Neuronal stem cell (in vitro differentiated cells): ENCODE measurements at places on chromosomes 12 and 14.

DNA sequence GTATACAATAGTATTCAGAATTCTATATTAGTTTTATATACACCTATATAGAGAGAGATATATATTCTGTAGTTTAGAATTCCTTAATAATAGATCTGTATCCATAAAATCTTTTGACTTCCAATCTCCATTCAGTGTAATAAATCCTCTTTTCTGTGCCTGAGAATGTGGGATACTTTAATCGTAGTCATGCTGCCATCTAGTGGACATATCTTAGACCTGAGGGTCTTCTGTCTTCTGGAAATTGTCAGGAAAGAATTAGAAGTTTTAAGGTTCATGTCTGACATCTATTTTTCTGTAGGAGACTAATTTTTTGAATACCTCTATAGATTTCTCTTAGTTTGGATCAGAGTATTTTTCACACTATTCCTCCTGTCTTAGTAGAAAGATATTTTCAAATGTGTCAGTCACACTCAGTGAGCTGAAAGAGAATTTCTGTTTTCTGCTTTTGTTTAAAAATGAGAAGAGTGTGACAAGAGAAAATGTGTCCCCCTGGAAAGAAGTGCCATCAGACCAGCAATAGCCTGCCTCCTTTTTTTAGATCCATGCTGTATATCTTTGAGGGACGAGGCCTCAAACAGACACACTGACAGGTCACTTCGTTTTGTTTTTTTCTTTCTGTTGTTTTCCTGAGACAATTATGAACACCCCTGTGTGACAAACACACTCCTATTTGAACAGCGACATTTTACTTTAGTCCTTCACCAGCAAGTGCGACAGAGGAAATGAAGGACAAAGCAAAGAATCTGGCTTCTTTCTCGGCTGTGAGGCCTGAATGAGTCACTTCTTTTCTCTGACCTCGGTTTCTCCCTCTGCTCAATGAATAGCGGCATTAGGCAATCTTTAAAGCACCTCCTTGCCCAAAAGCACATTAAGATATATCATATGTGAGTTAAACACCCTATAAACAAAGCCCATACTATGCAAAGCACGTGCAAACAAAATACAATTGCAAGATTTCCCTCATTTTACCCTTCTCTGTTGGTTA lies 96.3 kb downstream of the GALC start:
- peak; percentile 59 for DNase-seq

DNA sequence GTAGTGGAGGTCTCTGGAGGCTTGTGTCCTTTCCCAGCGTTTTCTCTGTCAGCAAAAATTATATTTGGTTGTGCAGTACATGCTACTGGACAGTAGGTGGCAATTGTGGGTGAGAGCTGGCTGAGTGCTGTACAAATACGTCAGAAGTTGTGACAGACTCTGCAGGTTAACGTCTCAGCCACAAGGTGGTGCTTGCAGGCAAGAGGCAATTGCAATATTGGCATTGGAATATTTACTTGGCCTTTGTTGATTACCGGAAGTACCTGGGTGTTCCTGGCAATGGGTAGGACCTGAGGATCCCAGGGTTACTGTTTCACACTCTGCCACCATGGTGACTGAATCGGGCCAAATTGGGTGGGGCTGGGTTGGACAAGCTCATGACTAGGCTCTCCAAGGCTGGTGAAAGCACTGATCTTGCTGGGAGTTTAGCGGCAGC lies 333.9 kb upstream of the LMO3 start:
- peak; percentile 27 for DNase-seq

- no peak for DNase-seq
Measured at GRCh38 chr12:103333676-103334075, 162.1 kb downstream of the C12orf42 start.

GRCh38 chr14:51507906-51508511 lies 143.7 kb upstream of the FRMD6 start:
- no peak for DNase-seq

GRCh38 chr12:11171969-11172675 lies 1.1 kb downstream of the SMIM10L1 start:
- DNase-seq: no peak

DNA sequence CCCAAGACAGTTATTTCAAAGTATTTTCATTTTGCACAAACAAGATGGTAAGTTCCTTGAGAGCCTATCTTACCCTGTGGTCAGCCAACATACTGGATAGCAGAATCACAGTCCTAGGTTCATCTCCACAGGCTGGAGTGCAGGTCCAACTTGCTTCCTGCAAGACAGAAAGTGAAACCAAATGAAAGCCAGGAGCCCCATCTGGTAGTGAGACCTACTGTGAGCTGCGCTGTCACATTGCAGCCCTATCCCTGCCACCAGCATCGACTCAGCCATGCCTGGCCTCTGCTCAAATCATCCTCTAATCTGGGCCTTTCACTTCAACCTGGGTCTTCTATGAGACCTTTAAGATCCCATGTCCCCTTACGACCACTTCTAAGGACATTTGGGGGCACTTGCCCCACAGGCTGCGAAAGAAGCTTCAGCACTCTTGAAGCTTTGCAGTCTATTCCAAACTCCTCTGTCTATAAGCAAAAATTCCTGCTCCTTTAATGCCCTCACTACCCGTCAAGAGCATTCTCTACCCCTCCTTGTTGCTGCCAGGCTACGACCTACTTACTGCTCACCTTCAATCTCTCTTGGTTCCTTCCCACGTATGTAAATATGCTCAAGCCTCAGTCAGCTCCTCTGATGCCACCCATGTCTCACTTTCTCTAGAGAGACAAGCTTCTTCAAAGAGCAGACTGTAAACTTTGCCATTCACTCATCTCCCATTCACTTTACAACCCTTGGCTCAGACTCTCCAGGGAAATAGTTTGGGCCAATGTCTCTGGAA lies 55.9 kb upstream of the TSPAN11 start:
- DNase-seq: no peak

GRCh38 chr12:123075646-123076171 lies 75.2 kb downstream of the PITPNM2 start:
- DNase-seq: peak; percentile 32

- DNase-seq: no peak
Measured at GRCh38 chr14:53964249-53964648, 7.6 kb upstream of the BMP4 start.

DNA sequence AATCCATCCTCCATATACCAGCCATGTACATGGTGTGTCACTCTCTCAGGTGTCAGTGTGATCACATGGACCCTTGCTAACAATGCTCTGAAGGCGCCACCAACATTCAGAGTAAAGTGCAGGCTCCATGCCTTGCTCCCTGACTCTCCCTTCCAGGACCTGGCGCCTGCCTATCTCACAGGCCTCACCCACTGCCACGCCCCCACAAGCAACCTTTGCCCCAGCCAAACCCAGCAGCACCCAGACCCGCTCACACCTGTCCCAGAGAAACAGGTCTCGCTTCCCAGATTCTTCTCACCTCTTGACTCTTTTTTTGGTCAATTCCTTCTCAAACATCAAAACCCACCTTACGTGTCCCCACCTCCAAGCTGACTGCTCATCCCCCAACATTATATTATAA lies 52.3 kb downstream of the KCNK10 start:
- no peak for DNase-seq

DNA sequence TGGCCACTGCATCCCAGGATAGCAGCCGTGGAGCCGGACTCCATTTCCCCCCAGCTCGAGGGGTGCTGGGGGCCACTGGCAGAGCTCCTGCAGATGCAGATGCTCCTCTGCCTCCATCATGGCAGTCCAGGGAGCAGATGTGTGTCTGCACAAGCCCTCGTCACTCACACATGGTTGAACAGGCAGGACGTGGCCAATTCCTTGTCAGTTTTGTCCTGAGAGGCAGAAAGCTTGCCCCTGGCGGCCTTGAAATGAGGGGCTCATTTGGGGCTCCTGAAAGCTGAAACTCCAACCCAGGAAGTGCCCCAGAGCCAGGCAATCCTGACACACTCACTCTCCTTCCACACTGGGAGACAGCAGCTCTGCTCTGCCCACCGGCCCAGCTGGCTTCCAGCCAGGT lies 100.9 kb upstream of the C14orf180 start:
- DNase-seq: no peak

DNA sequence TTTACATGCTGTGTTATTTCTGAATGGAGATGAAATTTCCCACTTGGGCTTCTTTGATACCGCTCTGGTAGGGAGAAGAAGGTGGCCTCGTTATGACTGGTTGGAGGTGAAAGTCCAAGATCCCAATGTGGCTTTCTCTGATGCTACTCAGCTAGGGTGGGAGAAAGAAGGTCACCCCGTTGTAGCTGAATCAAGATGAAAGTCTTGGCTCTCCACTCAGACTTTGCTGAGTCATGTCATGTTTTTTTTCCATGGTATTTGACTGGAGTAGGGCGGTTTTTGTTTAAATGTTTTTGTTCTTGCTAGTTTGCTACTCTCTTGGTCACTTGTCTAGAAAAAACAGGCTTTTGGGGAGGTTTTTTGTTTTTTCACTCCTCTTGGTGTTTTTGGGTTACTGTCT lies 2.4 kb upstream of the PDE6H start:
- no peak for DNase-seq

GRCh38 chr12:84355561-84355960 lies 557.0 kb downstream of the SLC6A15 start:
- no peak for DNase-seq

DNA sequence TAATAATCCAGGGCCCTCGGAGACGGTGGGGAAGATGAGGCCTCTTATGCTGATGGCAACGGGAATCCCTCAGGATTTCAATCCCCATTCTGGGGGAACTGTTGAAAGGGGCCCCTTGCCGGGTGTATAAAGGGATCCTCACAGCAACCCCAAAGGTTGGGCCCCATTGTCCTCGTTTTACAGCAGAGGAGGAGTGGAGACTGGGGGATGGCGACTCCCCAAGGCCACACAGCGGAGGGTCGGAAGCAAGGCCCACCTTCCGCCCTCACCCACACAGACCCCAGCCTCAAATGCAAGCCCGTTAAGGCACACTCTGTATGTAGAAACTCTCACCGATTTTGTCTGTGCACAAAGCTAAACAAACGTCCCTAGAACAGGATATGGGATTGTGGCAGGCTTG lies 327.9 kb upstream of the DIO3 start:
- no peak for DNase-seq

- no peak for DNase-seq
Measured at GRCh38 chr14:44609876-44610510, 102.9 kb upstream of the FSCB start.

DNA sequence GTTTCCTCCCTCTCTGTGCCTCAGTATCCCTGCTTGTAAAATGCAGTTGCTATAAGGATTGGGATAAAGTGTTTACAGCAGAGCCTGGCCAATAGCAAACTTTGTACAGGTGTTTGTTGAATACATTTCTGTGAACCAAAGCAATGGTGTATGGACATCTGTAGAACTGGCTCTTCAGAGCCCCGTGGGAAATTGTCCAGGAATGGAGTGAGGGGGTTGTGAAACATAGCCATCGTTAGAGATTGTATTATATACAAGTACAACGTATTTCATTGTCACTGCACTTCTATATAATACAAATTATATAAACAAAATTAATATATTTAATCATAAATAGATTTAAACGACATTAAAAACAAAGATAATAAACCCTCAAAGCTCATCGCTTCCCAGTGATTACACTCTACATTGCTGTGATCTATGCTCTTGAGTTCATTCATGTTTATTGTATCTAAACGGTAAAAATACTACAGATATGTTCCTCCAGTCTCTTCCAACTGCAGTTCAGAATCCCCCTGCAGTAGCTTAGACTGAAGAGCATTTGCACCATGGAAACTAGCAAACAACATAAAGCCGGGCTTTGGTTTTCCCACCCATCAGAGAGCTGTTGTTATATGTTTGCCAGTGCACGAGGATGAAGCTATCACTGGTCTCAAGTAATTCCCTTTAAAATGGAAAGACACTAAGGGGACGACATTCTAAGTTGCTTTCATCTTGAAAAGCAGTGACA lies 216.7 kb downstream of the TMEM132C start:
- DNase-seq: no peak

- peak; percentile 48 for DNase-seq
Measured at GRCh38 chr14:68979722-68980451, 785 bp upstream of the ACTN1 start.
